Jurkat, Clone E6-1 (cell line): ENCODE measurements at places on chromosomes 6 and 20.

- DNase-seq, result no peak
Observed at GRCh38 chr6:106452628-106453027, 92.1 kb downstream of the CRYBG1 start.

GRCh38 chr20:60934724-60935123 lies 317.3 kb upstream of the CDH4 start:
- DNase-seq, result no peak

GRCh38 chr6:150016324-150017185 lies 8.8 kb downstream of the RAET1L start:
- peak; percentile 69 for DNase-seq

DNA sequence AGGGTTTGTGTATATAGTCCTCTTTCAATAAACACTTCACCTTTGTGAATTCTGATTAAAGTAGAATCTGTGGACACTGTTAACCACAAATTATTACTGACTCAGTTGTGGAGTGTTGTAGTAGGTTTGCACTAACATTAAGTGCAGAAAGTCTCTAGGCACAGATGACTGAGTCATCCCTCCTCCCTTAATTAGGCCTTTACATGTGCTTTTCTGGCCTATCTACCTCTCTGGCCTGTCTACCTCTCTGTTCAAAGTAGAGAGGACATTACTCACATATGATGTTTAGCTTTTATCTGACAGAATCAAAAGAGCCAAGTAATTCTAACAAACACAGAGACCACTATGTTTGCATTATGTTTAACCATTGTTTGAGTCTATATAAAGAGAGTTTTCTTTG lies 783.0 kb downstream of the TENT5A start:
- no peak for DNase-seq

DNA sequence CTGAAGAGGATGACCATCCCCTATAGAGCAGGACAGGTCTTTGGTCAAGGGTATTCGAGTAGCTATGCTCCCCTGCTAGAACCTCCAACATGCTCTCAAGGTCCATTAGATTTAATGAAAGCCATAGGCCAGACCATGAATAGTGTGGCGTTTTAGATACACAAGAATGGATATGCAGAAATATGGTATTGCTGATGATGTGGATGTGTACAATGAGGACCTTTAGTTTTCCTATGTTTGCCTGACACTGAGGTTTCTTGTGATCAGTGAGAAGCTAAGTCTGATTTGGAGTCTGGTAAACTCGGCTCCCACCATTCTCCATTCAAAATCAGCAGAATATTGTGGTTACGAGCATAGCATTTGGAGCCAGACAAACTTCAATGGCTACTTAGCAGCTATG lies 125.6 kb downstream of the TSHZ2 start:
- DNase-seq, result no peak

DNA sequence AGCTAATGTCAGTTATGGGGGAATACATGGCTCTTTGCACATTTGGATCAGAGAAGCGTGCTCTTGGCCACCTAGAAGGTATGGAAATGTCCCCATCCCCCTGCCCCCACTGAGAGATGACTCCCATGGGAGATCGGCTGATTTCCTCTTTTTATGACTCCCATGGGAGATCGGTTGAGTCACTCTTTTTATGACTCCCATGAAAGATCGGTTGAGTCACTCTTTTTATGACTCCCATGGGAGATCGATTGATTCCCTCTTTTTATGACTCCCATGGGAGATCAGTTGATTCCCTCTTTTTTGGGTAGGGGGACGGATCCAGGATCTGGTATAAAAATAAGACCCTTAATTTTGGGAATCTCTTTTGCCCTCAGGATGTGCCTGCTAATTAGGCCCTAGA lies 10.3 kb upstream of the TAAR9 start:
- no peak for DNase-seq

DNA sequence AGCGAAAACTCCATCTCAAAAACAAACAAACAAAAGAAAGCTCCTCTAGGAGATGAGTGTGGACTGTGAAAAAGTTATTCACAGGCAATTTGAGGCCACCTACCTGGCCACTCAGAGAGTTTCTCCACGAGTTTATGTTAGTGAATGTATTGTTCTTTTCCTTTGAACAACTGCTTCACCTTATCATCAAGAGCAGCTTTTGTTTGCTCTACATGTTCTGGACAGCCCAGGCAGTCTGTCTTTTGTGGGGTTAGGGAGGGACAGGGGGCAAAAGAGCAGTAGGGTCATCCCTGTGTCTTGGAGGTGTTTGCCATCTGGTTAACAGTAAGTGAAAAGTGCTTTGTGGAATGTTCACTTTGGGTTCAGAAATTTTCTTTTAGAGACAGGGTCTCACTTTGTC lies 8.0 kb downstream of the CASS4 start:
- no peak for DNase-seq

GRCh38 chr20:17589161-17589834 lies 19.4 kb downstream of the DSTN start:
- DNase-seq, result no peak

DNA sequence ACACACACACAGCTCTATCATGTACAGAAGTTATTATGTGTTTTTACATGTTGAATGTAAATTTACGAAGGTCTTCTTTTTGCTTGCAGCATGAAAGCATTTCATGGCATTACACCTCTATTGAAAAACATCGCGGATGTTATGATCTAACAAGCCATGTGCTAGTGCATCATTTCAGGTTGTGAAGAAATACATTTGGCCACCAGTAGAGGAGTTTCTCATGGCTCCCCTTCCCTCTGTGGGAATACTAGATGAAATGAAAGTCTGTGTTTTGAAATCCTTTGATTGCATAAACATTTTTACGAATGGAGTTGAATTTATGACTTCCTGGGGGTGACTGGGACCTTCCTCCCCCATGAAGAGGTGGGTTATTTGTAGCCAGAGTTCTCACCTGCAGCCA lies 17.7 kb downstream of the MAS1 start:
- no peak for DNase-seq
